ENCODE measurements at places on chromosomes 11 and 22.

DNA sequence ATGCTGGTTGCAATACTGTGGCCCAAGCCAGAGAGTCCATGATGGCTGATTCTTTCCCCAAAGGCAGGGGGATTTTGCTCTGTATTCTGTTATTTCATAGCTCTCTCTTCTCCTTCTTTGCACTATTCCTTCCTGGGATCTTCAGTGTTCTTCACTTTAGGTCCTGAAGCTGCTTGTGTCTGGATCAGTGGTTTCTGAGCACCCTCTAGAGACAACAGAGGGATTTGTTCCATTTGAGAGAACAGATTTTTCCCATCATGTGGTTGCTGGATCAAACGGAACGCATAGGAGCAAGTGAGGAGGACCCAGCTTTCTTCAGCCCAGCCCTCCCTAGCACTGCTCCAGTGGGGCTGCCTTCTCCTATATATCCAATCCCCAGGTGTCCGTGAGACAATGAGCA, 68.7 kb upstream of the SYN3 start:
- DNase-seq: no peak

GRCh38 chr22:23774922-23775436, 2.3 kb downstream of the MMP11 start:
- no peak for DNase-seq

- no peak for DNase-seq
Observed at GRCh38 chr11:103768816-103769215, 267.6 kb upstream of the DDI1 start.

- DNase-seq: no peak
Observed at GRCh38 chr22:30438559-30438958, 13.0 kb downstream of the MTFP1 start.

- DNase-seq: no peak
Observed at GRCh38 chr11:13090228-13090708, 81.2 kb downstream of the RASSF10 start.

DNA sequence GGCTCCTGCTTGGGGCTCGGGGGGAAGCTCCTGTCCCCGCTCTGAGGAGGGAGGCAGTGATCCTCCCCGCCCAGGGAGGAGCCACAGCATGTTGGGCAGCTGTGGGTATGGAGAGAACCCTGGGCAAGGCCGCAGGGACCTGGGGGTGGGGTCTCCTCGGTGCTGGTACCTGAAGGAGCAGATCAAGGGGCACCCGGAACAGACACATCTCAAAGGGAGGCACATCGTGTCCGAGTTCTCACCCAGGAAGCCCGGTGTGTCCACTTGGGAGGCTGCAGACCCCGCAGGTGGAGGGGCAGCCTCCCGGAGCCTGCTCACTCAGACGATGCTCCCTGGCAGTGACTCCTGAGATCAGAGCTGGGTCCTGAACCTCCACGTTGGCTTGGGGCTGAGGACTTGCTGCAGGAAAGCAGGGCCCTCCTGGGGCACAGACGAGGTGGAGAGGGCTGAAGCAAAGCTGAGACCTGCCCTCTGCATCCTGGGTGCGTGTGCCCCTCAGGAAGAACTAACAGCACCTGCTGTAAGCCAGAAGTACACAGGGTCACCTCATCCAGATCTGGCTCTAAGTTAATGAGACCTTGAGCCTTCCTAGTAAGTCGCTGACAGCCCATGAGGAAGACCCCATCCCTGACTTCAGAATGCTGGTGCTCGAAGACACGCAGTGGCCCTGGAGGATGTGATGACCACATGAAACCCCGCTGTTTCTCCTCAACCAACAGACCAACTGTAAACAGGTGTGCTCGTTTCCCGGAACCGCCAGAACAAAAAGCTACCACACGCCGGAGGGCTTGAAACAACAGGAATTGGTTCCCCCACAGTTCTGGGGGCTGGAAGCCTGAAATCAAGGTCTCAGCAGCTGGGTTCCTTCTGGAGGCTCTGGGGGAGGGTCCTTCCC, 5.9 kb upstream of the OSBPL5 start:
- no peak for DNase-seq

DNA sequence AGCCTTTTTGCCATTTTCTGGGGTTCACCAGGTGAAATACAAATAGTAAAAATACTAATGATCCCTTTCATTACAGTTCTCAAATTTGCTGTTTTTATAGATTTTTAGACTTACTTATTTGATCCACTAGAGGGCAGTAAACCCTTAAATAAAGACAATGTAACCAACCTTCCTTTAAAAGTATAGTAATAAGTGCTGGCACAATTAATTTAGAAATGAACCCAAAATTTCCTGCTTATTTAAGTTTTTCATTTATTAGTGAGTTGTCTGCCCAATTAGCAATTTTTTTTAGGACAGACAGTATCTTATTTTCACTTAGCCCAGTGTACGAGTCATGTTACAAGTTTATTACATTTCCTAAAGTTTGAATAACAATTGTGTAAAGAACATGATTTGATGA, 4.7 kb downstream of the DDIAS start:
- no peak for DNase-seq

DNA sequence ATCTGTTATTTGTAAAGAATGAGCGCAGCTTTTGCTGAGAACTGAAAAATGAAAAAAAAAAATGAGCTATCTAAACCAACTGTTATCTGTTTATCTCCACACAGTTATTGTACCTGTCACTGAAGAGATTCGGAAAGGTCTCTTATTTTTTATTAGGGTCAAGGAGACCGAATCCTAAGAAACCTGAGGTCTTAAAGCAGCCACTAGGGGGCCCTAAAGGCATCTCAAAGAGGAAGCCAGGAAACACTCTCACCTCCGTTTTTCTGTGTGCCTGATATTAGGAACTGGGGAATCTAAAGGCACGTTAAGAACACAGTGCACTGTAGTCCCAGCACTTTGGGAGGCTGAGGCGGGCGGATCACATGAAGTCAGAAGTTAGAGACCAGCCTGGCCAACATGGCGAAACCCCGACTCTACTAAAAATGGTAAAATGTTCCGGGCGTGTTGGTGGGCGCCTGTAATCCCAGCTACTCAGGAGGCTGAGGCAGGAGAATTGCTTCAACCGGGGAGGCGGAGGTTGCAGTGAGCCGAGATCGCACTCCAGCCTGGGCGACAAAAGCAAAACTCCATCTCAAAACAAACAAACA, 3.5 kb upstream of the LARGE1 start:
- DNase-seq: no peak

GRCh38 chr11:18522388-18522787, 4.4 kb downstream of the TSG101 start:
- no peak for DNase-seq

DNA sequence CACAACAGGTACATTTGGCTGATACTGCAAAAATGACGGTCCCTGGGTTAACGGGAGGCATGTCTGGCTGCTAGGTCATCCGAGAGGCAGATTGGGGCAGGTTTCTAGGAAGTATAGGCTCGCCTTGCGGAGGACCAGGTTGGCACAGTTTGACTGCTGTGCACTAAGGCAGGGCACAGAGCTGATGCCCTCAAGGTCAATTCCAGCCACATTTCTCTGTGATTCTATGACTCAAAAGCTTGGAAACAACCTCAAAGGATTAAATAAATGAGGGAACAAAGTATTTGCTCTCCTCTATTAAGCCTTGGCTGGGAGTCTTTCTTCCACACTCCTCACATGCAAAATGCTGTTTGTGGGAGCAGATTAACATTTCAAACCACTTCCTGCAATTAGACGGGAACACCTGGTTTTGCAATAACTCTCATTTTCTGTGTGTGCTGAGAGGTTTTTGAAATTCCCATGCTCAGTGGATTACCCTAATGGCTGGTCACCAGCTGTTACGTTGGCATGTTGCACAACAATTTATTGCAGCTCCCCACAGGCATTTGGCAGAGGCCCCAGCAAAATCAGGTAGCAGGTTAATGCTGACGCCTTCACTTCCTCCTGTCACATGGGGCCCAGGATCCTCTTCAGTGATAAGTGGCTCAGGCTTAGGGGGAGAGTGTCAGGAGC, 61.0 kb upstream of the PLET1 start:
- no peak for DNase-seq

DNA sequence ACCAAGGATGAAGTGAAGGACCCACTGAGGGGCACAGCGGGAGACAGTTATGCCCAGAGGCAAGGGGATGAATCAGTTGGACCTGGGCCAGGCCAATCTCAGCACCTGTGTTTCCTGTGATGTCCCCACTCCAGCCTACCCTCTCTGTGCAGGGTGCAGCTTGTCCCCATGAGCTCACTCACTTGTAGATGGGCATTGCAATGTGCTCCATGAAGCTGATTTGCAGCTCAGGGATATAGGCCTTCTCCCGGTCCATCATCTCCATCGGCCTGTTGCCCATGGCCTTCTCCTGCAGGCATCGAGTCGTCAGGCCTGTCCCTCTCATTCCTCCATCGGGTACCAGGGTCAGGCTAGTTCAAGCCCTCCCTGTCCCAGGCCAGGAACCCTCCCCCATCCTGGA, 96.2 kb downstream of the PDE2A start:
- no peak for DNase-seq

- DNase-seq: no peak
Observed at GRCh38 chr22:29517215-29517908, 36.2 kb downstream of the THOC5 start.

- DNase-seq: no peak
Observed at GRCh38 chr11:128888034-128888985, 2.8 kb upstream of the KCNJ5 start.

DNA sequence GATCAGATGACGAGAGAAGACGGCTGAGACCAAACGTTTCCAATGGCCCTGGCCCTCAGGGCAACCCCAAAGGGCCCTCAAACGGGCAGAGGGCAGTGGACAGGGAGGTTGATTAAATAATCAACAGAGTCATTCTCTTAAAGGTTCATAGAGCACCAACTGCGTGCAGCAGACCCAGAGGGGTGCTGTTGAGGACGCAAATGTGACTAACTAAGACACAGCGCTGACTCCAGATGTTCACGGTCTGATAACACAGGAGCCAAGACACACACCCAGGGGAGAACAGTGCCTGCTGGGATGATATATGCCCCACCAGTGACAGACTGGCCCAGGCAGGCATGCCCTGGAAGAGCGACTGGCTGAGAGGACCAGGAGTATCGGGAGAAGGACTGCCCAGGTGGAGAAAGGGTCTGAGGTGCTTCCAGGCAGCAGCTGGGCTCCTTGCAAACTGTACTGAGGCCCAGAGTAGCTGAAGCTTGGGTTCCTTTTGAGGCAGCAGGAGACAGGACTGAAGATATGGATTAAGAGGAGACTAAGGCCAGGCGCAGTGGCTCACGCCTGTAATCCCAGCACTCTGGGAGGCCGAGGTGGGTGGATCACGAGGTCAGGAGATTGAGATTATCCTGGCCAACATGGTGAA, 7.7 kb downstream of the VWCE start:
- no peak for DNase-seq

DNA sequence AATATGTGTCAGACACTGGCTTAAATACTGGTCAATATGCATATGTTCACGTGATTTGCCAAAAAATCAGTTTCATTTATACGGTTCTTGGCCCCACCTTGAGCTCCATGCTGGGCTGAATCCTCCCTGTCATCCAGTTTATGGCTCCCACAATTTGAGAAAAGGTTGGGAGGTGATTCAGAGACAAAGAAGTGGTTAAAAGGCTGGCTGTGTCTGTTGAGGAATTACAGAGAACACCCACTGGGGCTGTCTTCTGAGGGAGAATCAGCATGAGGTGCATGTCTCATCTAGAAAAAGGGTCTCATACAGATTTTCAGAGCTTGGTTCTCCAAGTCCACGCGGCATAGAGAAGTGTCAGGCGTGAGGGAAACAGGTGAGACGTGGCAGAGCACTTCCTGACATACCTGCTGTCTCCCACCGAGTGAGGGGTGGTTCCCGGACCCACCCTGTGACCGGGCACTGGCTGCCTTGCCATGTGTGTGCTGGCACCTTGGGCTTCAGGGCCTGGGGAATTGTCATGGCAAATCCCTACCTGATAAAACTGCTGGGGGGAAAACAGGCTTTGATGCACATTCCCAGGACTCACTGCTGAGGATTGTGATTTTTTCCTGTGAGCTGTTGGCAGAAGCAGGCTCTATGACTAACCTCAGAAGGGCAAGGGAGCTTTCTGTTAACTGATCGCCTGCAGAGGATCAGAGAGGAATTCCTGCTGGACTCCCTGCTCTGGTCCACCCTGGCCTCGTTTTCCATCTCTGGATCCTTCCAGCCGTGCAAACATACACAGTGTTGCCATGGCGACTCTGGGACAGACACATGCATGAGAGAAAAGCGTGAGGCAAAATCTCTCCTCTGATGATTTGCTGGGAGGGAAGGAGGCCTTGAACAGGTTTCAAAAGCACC, 223.6 kb downstream of the ADAMTS15 start:
- no peak for DNase-seq

- no peak for DNase-seq
Observed at GRCh38 chr22:29369460-29369859, 18.9 kb downstream of the AP1B1 start.

DNA sequence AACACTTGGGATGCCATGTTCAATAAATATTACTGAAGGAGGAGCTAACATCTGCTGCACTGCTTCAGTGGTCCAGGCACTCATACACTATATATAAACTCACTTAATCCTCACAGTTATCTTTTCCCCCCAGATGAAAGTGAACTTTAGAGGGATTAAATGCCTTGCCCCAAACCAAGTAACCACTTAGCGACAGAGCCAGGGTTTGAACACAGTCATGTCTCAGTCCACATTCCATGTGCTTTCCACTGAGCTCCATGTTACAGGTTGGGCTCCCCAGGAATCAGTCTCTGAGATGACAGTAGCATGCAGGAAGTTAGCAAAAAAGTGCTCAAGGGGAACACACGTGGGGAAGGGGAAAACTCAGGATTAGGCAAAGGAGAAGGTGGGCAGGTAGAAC, 59.3 kb downstream of the ENDOD1 start:
- no peak for DNase-seq

DNA sequence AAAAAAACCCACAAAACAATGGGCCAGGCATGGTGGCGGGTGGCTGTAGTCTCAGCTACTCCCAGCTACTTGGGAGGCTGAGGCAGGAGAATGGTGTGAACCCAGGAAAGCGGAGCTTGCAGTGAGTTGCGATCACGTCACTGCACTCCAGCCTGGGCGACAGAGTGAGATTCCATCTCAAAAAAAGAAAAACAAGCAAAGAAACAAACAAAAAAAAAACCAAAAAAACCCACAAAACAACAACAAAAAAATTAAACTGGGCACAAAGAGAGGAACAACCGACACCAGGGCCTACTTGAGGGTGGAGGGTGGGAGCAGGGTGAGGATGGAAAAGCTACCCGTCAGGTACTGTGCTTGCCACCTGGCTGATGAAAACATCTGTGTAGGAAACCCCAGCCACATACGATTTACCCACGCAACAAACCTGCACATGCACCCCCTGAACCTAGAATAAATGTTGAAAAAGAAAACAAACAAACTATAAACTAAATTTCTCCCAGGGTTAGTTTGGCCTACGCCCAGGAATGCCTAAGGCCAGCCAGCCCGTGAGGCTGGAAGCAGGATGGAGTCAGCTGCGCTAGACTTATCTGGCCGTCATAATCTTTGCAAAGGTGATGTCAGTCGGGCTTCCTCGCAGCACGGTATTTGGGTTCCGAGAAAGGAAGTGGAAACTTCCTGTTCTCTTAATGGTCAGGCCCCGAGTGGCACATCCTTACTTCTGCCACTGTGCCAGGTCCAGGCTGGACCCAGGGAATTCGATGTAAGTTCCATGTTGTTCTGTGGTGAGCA, 21.9 kb upstream of the CYB5R3 start:
- DNase-seq: no peak

GRCh38 chr11:23099256-23099655, 239.0 kb upstream of the CCDC179 start:
- DNase-seq: no peak

Measured in activated gamma-delta T cell (primary cell).